ENCODE measurements at places on chromosomes 1 and 21.
A peak's percentile ranks its signal among the peaks of the same experiment; 100 is the strongest.

- no peak for DNase-seq
Measured at GRCh38 chr1:244346972-244347618, 104.6 kb downstream of the ADSS2 start.

GRCh38 chr1:85149805-85150204 is 51.0 kb downstream of the SYDE2 start:
- no peak for DNase-seq

GRCh38 chr21:33368124-33368523 is 35.1 kb upstream of the IFNGR2 start:
- DNase-seq = no peak

DNA sequence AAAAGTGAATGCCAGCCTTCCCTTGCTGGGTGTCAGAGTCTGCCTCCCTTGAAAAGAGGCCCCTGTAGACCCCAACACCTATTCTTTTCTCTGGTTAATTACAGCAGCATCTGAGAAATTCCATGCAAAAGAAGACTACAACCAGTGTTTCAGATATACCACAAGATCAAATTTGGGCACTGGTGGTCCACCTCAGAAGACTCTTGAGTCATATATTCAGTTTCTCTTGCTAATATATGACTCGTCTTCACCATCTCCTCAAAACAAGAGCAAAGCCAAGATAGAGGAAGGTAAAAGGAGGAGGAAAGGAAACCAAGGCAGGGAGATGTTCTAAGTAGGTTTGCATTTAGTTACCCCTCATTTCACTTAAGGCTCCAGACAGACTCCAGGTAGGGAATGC is 259.9 kb downstream of the ZNF648 start:
- DNase-seq = no peak

DNA sequence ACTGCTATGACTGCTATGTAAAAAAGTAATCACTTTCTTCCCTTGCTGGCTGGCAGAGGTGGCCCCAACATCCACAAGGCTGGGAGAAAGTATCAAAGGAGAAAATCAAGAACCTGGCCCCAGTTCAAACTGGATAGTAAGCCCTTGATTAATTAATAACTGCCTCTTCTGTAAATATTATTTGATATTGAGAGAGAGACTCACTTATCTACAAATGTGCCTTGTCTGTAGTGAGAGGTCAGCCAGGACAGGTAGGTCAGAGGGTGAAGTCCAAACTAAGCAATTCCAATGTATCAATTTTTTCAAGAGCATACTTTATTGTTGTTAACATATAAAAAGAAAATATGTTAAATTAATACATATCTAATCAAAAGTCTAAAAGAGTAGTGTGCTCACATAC is 23.8 kb upstream of the TARBP1 start:
- DNase-seq = no peak

DNA sequence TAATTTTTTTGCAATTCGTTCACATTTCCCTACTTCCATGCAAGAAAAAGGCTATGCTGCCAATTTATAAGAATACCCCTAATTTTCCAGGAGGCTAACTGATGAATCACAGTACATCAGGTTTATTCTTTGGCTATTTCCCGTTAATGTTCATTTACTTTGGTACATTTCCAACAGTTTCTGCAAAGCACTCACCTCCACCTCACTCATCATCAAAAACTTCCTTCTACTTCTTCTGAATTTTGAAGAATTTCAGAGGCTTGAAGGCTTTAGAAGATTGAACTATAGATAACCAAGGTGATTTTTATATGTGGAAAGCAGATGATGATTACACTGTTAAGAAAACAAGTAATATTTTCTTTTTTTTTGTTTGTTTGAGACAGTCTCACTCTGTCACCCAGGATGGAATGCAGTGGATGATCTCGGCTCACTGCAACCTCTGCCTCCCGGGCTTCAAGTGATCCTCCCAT is 60.5 kb upstream of the HP1BP3 start:
- no peak for DNase-seq

- no peak for DNase-seq
Measured at GRCh38 chr1:198258491-198258890, 101.7 kb downstream of the NEK7 start.

DNA sequence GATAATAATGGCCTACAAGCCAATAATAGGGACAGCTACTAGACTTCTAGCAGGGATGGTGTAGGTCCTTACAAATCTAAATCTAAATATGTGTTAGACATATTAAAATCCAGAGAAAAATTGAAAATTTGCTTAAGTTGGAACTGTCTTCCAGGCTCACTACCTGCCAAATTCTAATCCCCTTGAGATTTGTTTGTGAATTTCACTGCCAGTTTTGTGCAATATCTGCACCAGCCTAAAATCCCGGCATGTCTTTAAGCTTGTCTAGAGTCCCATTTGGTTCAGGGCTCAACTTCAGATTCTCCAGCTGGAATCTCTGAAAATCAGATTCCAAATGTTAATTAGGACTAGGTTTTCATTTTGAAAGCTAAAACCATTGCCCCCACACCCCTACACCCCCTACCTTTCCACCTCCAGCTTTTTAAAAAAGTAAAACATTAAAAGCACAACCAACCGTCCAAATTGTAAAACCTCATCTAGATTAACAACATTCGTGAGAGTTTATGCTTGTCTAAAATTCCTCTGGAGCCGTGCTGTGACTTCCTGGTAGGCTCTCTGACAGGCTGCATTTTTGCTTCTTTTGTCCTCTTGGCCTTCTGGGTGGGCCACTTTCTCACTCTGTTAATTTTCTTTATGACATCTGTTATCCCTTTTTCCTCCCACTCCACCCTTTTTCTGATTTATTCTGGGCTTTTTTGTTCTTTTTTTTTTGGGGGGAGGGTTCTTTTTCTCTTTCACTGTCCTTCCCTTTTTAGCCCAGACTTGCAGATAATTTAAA is 348.7 kb downstream of the PAPPA2 start:
- no peak for DNase-seq

GRCh38 chr1:50427086-50427817 is 4.0 kb upstream of the DMRTA2 start:
- no peak for DNase-seq

DNA sequence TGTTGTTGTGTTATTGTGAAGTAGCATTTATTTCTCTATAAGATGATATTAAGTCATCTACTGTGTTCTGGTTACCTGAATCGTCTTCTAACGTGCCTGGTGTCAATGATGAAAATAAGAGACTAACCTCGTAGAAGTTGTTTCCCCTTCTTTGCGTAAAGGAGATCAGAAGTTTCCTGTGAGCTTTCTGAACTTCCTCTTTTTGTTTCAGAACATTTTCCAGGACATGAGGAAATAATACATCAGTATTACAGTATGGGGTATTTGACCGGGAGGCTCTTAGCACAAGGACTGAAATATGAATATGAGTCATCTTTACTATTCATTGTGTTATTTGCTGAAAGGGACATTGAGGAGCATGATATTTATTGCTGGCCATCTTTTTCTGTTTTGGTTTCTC is 1.3 kb downstream of the ST6GALNAC3 start:
- no peak for DNase-seq

DNA sequence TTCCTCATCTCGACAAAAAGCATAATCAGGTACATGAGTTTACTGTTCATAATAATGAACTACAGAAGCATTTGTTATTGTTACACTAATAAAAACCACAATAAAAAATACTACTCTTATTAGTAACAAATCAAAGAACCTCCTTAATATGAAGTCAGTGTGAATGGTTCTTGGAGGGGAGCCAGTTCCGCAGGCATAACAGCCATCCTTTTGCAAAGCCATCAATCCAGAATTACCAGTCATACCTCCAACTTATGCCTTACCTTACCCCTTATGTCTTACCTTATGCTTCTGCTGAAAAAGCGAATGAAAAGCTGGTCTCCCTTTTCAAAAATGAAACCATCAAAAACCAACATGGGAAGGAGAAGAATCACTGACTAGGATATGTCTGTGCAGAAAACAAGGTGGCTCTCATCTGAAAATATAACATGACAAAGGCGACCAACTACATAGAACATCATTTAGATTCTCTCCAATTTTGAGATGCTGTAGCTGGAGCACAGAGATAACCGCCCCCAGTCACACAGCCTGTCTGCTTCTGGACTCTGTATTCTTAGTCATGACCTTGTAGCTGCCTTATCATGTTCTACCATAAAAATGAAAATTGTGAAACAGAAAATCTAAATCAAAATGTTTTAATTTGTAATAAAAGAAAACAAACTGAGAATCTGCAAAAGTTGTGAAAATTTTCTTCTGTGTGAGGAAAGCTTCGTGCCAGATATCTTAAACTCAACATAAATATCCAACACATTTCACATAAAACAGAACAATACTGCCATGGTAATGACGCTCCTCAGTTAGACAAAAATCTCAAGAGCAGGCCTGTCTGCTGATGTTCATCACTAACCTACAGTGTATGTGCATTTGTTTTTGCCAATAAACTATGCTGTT is 438.2 kb downstream of the SMYD3 start:
- no peak for DNase-seq

DNA sequence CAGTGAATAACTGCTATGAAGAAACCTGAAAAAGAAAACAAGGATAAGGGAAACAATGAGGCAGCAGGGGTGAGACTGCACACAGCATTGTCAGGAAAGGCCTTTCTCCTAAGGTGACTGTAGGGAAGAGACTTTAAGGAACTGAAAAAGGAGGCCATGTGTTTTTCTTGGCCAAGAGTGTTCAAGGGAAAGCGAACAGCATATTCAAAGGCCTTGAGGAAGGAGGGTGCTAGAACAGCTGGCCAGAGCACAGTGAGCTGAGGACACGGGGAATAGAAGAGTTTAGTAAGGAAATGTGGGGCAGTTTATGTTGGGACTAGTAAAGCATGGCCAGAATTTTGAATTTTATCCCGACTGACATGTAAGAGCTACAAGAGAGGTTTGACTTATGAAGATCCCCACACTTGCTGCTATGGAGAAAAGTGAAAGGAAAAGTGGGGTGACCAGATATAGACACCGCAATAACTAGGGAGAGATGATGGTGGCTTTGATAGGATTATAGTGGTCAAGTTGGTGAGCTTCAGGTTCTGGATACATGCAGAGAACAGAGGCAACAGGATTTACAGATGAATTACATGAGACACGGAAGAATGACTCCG is 1.4 kb downstream of the RWDD2B start:
- no peak for DNase-seq

- no peak for DNase-seq
Measured at GRCh38 chr1:215777370-215777925, 210.3 kb downstream of the KCTD3 start.

GRCh38 chr1:153937331-153937730 is 9.2 kb downstream of the DENND4B start:
- DNase-seq = no peak

GRCh38 chr21:39318091-39318959 is 4.9 kb upstream of the BRWD1 start:
- DNase-seq = no peak

DNA sequence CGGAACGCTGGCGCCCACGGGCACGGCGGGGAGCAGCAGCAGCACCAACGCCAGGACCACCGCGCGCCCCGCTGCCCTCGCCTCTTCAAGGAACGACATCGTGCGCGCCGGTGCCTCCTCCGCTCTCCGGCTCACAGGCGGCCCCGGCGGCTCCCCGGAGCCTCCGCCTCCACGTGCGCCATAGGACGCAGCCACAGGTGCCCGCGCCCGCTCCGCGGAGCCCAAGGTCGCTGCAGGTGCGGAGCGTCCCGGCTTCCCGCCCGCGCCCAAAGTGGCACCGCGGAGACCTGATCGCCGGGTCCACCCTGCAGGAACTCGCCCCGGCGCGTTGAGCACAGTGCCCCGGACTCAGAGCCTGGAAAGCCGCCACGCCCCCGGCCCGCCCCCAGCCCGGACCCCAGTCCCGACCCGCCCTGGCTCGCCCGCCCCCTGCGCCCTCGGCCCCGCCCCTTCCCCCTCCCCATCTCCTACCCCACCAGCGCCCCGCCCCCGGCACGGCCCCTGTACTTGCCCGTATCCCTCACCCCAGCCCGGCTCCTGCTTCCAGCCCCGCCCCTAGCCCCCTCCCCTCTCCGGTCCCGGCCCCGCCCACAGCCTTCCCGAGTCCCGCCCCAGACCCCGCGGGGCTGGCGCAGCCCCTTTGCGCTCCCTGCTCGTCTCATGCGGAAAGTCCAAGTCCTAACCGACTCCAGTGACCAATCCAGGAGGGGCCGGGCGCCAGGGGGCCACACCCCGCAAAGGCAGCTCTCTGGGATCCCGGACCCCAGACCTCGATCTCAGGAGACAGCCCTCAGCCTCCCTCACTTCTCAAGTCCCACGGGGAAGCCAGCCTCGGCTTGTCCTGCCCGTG is at the start of gene MEGF6:
TSS of gene MEGF6 (minus strand) at position 339 of the 850 bp plus-strand sequence. CDS start at position 99, 240 bp downstream.
- DNase-seq = peak; percentile 82

DNA sequence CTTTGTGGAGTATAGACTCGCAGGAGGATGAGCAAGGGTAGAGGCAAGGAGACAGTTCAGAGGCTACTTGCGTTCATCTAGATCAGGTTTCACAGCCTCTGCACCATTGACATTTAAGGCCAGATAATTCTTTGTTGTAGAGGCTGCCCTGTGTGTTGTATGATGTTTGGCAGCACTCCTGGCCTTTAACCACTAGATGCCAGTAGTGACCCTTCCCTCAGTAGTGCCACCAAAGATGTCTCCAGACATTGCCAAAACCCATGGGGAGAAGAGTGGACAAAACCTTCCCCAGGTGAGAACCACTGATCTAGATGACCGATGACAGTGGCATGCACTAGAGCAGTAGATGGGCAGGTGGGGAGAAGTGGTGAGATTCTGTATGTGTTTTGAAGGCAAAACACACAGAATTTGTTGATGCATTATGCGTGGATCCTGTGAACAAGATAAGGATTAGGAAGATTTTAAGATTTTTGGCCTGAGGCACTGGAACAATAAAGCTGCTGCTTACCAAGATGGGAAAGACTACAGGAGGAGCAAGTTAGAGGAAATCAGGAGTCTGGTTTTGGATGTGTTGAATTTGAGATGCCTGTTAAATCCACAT is 9.9 kb upstream of the COG2 start:
- peak; percentile 49 for DNase-seq

DNA sequence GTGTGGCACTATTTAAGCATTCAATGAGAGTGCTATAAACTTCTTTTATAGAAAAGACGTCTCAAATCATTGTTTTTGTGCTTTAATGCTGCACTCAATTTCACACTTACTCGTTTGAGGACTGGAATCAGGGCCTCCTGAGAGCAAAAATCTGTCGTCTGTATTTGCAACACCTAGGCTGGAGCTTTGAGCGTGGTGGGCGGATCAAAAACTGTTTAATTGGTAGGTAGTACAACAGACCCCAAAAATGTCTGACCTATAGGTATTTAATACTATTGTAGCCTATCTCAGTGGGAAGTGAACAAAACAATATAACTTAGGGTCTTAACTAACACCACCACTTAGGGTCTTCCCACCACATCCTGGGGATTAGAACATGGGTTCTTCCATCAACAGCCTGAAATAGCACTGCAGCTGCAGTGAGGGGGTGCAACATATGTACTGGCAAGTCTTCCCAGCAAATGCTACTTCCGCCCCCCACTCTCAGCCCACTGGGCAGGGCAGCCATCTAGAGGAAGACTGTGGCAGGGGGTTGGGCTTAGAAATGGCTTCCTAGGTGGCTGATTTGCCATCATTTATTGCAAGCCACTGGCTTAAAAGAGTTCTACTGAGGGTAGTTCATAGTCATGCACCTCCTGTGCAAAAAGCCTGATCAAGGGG is 48.3 kb downstream of the CD46 start:
- no peak for DNase-seq
